ENCODE measurements at places on chromosomes 6 and 20. TPM values are rescaled to one million over a fixed set of nuclear protein-coding genes. Genes with fewer than 3 reads are reported as not detected.

- DNase-seq: peak; percentile 74
Observed at GRCh38 chr6:30884521-30885480, 482 bp downstream of the DDR1 start.

The HRH3 gene
- not detected for total RNA-seq

The OGFRL1 gene
- total RNA-seq: 1.3 TPM

- DNase-seq: no peak
Observed at GRCh38 chr6:3271756-3272155, 13.0 kb downstream of the PSMG4 start.

DNA sequence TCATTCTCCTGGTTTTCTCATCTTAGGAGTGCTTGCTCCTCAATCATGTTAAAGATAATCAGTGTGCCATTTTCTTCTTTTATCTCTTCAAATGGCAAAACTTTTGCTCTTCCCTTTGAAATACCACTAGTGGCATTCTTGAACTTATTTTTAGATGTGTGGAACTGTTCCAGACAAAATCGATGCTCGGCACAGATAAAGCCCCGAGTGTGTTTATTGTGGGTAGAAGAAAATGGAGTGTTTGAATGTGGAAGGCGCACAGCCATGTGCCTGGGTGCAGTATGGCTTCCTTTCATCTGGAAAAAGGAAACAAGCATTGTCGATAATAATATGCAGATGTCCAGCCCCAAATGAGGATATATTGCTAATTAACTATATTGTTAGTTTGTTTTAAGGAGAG is 42.4 kb downstream of the ISM1 start:
- no peak for DNase-seq

- DNase-seq: no peak
Observed at GRCh38 chr20:62267543-62267942, 29.2 kb downstream of the OSBPL2 start.

The GHRH gene
- total RNA-seq: not detected

- DNase-seq: peak; percentile 19
Observed at GRCh38 chr6:105757512-105758200, 328.5 kb upstream of the PRDM1 start.

DNA sequence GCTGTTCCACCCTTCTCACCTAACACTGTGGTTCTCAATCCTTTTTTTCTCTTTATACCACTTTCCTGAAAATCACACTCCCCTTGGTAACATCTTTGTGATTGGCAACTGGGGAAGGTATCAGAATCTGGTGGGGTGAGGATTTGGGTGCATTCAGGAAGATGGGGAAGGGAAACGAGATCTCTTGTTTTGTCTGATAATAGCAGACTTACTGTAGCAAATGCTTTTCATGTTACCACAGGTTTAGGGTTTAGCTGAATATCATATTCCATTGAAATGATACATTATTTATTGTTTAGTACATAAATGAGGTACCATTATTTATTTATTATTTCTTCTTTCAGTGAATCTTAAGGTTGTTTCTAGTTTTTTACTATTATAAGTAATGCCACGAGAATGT is 100.8 kb downstream of the RTN4IP1 start:
- DNase-seq: no peak

DNA sequence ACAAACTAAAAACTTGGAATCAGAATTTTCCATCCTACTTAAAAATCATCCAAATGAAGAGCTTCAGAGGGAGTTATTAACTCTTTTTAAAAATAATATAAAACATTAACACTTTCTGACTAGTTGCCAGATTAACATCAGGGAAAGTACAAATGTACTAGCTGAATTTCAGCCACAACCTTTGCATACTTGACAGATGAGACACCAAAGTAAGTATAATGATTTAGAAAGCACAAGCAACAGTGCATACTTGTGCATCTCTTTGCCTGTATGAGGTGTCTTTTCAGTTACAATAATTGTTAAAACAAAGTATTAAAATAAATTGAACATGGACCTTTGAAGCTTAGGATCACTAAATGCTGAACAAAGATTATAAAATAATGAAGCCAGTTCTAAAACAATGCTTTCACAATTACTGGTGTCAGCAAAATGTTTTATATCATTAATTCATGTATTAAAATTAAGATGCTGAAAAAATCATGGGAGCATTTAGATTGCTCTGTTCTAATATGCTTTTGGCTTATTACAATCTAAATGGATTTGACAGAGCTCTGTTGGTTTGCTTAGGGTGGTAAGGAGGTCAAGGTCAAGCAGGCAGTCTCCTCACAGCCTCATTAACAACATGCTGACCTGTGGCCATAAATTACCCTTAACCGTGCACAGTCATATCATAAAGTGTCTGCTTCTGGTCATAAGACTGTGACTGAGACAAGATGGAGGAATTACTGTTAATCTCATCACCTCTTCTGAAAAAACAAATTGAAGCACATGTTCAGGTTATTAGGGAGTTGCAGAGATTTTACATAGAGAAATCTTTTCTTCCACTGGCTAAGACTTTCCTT is 15.1 kb downstream of the RNF217 start:
- DNase-seq: no peak

The MAFB gene
- total RNA-seq: not detected

The PLG gene
- not detected for total RNA-seq

GRCh38 chr6:113353392-113353791 is 503.8 kb upstream of the MARCKS start:
- no peak for DNase-seq

- DNase-seq: no peak
Observed at GRCh38 chr6:68975064-68975463, 340.0 kb downstream of the ADGRB3 start.

GRCh38 chr20:60465993-60466686 is 507.9 kb downstream of the CDH26 start:
- no peak for DNase-seq

The DLL1 gene
- 1.1 TPM for total RNA-seq

DNA sequence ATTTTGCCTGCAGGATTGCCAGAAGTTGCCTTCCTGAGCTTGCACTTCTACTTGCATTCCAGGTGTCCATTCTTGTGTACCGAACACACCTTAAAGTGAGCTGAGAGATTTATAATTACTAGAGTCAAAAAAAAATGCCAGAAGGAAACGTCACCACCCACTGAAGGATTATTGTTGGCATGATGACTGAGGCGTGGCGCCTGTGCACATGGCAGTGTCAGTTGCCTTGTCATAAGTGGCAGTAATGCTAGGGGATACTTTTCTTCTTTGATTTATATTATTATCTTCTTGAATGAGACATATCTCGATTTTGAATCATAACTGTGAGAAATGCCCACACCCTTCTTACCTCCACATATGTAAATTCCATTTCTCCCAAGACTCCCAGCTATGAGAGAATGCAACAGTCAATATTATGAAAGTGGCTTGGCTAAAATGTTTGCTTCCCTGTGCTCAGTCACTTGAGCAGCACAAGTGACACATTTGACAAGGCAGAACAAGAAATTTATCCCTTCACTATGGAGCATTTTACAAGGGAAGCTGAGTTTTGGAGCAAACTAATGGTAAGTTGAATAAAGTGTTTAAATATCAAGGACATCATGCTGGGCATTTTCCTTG is 149.5 kb upstream of the SASH1 start:
- no peak for DNase-seq

The MCUR1 gene
- 27.4 TPM for total RNA-seq

DNA sequence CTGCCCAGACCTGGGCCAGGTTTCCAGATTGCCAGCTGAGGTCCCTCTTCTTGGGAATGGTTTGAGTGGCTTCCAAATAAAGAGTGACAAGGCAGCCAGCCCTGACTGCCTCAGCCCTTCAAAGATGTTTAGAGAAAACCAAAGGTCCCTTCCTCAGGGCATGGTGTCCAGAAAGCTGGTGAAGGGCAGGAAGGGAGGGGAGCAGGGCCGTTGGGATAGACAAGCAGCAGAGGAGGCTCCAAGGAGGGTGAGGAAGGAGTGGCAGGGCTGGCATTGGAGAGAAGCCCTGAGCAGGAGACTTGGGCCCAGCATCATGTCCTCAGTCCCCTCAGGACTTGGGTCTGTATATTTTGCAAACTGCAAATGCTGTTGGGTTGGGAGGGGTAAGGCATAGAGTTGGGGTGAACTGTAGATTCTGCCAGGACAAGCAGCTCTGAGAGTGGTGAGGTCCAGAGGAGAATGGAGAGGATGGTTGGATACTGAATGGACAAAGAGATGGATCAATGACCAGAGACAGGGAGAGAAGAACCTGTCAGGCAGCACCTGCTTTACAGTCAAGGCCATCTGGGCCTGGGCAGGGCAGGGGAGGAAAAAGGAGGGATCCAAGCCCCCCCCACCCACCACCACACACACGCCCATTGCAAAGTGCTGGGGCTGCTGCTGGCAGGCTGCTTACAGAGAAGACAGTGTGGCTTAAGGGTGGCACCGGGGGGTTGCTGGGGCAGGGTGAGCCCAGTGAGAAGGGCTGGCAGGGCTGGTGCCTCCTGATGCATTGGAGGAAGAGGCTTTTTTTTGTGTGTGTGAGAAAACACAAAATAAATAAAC is 5.5 kb upstream of the DSN1 start:
- no peak for DNase-seq

- DNase-seq: no peak
Observed at GRCh38 chr6:20365456-20365855, 36.2 kb upstream of the E2F3 start.

DNA sequence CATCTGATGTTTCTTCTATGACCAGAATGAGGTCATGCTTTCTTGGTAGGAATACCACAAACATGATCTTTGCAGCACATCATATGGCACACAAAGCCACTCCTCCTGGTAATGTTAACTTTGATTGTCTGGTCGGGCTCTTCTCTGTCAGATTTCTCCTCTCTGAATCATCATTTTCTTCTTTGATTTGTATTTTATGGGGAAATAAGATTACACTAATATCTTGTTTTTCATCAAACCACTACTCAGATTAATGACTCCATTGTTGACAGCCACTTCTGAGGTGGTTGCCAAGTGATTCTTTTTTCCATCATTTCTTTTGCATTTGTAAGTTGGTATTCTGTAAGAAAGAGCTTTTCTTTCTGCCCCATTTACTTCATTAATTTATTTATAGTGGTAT is 29.5 kb downstream of the TRMT11 start:
- DNase-seq: no peak

DNA sequence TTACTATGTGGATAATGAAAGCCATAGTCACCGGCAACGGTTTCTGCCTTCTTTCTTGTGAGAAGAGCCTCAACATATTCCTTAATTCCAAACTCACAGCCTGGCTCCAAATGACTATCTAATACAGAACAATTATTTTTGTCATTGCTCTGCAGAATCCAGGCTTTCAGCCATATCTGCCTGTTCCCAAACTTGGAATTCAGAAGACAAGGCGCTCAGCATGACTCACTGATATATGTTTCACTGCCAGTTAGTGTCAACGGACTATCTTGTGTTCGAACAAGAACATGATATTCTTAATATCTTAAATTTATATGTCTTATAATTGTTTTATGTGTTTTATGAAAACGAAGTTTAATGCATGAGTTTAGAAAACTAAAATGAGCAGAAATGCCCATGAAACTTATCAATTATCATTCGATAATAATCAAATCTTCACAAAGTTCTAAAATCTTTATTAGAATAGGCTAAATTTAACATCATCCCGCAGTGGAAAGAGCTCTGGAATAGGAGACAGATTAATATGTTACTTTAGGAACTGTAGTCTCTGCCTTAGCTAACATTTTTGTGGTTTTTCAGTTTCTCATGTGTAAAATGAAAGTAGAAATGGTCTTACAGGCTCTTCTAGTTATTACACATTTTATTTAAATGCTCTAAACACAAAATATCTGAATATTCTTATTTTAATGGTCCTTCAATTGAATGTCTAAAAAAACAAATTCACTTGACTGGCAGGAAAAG is 669.3 kb upstream of the GJE1 start:
- no peak for DNase-seq

DNA sequence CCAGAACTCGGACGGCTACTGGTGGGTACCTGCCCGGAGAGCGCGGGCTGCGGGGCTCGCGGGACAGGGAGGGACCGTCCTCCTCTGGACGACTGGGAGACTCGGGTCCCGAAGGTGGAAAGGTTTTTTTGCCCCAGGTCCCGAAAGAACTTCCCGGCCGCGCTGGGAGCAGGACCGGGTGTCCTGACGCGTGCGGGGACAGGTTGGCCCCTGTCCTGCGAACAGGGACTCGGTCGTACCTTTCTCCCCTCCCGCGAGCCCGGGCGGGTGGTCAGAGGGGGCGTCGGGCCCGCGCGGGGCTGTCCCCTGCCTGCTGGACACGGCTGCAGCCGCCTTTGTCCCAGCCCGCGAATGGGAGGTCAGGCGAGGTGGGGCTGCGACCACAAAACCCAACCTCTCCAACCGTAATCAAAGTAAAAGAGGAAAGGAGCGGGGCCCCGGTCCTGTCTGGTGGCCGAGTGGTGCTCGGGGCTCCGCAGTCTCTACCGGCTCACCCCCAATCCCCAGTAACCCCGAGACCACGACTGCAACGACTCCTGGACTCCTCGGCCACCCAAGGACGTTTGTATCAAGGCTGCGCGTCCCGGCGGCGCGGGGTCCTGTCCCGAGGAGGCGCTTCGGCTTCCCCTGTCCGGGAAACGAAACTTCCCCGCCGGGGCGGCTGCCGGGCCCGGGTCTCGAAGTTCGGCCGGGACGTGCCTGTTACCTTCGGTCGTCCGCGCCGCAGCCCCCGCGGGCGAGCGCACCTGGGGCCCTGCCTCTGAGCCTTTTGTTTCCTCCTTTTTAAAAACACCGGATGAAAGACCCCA is 798 bp downstream of the DSP start:
- DNase-seq: peak; percentile 11

The COX4I2 gene
- not detected for total RNA-seq

DNA sequence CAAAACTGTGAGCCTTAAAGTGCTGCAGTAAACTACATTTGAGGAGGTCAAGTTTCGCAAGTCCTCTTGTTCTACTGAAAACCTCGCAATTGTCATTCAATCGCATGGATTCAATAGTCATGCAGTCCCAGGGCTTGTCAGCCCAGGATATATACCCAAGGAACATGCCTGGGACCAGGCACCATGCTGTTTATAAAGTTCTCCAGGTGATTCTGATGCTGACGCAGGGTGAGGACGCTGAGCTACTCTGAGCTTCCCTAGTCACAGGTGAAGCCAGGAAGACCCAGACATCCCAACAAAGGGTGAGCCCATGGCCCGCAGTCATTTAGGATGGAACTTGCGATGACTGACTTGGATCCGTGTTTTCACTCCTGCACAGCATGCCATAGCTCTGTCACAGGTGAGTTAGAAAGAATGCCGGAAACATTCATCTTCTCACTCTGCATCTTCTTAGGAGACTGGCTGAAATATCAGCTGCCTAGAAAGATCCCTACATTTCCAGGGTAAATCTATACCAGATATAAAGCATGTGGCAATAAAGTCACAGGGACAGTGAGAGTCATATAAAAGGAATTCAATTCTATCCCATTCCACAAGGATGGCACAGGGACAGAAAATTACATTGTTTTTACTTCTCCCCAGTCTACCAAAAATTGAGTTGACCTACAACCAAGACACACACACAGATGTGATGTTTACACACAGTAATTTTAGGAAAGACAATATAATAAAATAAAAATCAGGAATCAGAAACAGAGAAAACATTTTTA is 27.0 kb upstream of the SSTR4 start:
- DNase-seq: no peak

GRCh38 chr20:59938221-59938620 is 1.9 kb downstream of the PPP1R3D start:
- no peak for DNase-seq

Measured in activated naive CD4-positive, alpha-beta T cell treated with anti-CD3 and anti-CD28 coated beads, Interleukin-2, amount 50 U/mL, for 72 hours (primary cell).